ENCODE measurements at places on chromosomes 3 and 15.

DNA sequence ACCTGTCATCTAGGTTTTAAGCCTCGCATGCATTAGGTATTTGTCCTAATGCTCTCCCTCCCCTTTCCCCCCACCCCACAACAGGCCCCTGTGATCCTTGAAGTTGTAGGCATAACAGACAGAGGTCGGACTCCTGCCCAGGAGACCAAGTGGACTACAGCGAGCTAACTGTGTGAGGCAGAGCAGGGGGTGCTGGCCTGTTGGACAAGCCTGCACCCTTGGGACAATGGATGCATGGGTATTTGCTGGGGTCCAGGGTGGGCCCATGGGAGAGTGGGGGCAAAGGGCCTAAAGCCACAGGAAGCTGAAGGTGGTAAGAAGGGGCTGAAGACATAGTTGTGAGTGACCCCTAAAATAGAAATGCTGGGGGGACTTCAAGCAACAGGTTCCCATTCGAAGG is 2.5 kb downstream of the PLCB2 start:
- no peak for DNase-seq

- no peak for DNase-seq
Observed at GRCh38 chr3:187497052-187497451, 128.9 kb downstream of the RTP4 start.

GRCh38 chr3:133804896-133805295 is 719 bp upstream of the SRPRB start:
- DNase-seq, result peak; percentile 45

- no peak for DNase-seq
Observed at GRCh38 chr15:87660251-87661129, 596.0 kb downstream of the NTRK3 start.

DNA sequence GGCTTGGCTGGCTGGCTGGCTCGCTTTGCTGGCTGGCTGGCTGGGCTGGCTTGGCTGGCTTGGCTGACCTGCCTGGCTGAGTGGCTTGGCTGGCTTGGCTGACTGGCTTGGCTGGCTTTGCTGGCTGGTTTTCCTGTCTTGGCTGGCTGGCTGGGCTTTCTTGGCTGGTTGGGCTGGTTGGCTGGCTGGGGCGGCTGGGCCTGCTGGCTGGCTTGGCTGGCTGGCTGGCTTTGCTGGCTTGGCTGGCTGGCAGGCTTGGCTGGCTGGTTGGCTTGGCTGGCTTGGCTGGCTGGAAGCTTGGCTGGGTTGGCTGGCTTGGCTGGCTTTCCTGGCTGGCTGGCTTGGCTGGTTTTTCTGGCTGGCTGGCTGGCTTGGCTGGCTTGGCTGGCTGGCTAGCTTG is 435.6 kb downstream of the GOLGA6L6 start:
- DNase-seq, result no peak

GRCh38 chr3:26353097-26353496 is 269.5 kb upstream of the LRRC3B start:
- DNase-seq, result no peak
